Fibroblast of skin of left biceps (primary cell): ENCODE measurements at places on chromosomes 7 and 10.

DNA sequence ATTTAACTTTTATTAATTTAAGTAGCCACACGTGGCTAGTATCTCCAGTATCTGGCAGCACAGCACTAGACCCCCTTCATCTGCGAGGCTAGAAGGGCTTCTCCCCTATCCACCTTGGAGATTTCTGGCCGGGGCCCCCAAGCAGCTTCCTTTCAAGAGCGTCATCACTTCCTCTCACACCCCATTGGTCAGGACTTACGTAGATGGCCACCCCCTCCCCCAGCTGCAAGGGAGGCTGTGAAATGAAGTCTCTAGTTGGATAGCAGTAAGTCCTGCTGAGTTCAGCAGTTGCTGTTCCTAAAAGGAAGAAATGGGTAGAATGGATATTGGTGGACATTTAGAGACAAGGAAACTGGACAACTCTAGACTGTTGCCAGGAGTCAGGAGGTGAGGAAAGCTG lies 33.8 kb upstream of the COMTD1 start:
- no peak for DNase-seq

- DNase-seq = no peak
Observed at GRCh38 chr10:67780759-67781538, 57.0 kb downstream of the DNAJC12 start.

GRCh38 chr10:1498746-1499358 lies 238.5 kb downstream of the ADARB2 start:
- no peak for DNase-seq

DNA sequence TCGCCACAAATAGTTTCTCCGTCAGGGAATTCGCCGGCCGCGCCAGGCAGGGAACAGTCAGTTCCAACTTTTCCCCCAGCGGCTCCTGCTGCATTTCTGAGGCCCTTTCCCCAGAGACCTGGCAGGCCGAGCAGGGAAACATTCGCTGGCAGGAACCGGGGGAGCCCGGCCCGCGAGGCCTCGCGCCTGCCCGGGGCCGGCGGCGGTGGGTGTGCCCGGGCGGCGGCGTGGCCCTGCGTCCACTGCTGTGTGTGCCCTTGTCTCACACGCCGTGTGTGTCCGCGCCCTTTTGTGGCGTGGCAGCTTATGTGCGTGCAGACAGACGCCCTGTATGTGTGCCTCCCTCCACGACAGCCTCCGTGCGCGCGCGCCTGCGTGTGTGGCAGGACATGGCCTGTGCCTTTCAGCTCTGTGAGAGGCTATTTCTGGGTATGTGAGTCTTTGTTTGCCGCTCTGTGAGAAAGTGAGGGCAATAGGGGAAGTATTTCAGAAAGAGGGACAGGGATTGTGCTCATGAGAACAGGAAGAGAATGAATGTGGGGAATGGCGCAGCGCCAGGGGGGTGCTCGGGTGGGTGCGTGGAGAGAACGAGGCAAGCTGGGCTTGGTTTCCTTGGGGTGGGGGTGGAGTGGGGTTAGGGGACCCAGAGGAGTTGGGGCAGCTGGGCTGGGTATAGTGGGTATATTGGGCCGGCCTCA lies 689 bp upstream of the SMARCD3 start:
- DNase-seq = peak; percentile 11

GRCh38 chr10:113689057-113689456 lies 9.3 kb downstream of the CASP7 start:
- no peak for DNase-seq

DNA sequence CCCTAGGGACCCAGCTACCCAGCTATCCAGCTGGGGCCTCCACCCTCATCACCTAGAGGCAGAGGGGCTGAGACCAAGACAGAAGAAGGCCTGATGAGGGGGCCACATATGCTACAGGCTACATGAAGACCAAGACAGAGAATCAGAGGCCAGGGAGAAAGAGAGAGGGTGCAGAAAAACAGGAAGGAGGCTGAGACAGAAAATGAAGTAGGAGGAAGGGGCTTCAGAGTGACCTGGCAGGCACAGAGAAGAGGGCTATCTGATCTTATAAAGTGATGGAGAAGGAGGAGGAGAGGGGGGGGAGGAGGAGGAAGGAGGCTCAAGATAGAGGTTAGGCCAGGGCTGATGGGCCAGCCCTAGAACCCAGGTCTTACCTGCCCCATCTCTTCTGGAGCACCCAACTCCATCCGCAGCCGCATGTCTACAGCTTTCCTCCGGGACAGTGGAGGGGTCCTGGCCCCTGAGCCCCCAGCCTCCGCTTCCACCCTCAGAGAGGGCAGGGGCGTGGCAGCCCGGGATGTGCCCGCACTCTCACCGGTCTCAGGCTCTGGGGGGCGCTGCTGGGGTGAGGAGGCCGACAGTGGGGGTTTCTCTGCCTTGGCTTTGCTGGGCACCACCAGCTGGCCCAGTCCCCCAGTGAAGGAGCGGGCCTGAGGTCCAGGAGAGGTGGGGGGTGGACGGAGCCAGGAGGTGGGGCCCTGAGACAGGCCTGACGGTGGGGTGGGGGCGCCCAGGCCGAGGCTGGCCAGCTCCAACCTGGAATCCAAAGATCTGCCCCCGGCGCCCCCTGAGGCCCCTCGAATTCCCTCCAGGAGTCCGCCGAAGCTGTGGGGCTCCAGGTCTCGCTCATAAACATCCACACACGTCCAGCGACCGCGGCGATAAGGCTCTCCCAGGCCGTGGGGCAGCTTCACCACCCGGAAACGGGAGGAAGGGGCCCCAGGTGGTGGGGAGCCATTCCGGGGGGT lies 1.8 kb downstream of the TSC22D4 start:
- DNase-seq = no peak

GRCh38 chr10:91409869-91410637 lies at the start of gene HECTD2:
HECTD2 (plus strand) TSS chr10:91410344; CDS start chr10:91410439, 95 bp downstream.
- peak; percentile 50 for DNase-seq

- DNase-seq = no peak
Observed at GRCh38 chr7:23473844-23474093, 3.5 kb upstream of the IGF2BP3 start.

- DNase-seq = no peak
Observed at GRCh38 chr10:75432176-75432575, 752 bp downstream of the LRMDA start.
